Spleen (tissue), 13 donors: ENCODE measurements at places on chromosomes 2 and 18. TPM values are rescaled to one million over a fixed set of nuclear protein-coding genes. Genes with fewer than 3 reads are reported as not detected.

The VAMP8 gene
- 179 TPM for total RNA-seq

The MYOM1 gene
- 1.4 TPM for total RNA-seq

The CRYGC gene
- not detected for total RNA-seq

The KYNU gene
- 38.4 TPM for total RNA-seq

The SATB2 gene
- 3.0 TPM for total RNA-seq

The SH3BP4 gene
- total RNA-seq, result 21.0 TPM

The DCDC2C gene
- total RNA-seq, result not detected

The WDR54 gene
- total RNA-seq, result 16.3 TPM

The MEP1B gene
- not detected for total RNA-seq

The POTEJ gene
- total RNA-seq, result not detected

The CPLX4 gene
- not detected for total RNA-seq

DNA sequence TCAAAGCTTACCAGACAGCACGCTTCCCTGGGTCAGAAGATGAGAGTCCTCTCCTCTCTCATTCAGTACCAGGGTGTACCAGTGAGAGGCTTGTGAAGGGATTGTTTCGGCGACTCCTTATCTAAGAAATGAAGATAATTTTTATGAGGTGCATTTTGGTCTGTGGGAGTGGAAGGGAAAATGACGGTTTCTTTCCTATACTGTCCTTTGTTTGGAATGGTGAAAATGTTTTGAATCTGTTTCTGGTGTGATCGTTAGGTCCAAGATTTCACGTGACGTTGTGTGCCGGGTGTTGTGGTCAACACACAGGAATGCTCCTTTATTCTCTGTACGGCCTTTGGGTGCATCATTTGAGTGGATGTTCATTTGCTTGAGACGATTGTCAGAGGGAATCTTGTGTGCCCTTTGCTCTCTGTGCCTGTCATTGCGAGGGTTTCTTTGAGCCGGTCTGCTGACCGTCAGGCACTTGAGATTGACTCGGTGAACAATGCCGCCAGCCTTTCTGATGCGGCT, 183.5 kb downstream of the AGAP1 start:
- no peak overlapping the region for H3K27ac ChIP-seq
- H3K4me1 ChIP-seq, result no peaks in the 10 kb centered on the region
- no peaks in the 10 kb centered on the region for H3K36me3 ChIP-seq
- DNase-seq, result no peak
- H3K27me3 ChIP-seq, result peaks cover 18% of the 10 kb centered on the region

DNA sequence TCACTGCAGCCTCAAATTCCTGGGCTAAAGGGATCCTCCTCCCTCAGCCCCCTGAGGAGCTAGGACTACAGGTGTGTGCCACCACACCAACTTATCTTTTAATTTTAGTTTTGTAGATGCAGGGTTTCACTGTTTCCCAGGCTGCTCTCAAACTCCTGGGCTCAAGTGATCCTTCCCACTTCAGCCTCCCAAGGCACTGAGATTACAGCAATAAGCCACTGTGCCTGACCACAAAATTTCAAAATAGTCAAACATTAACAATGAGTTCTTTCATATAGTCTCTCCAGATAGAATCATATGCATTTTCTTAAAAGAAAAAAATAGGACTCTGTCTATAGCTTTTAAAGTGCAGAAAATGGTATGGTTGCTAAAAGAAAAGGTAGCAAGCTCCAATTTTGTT, 24.9 kb upstream of the PID1 start:
- H3K4me1 ChIP-seq, result no peaks in the 10 kb centered on the region
- H3K27me3 ChIP-seq, result no peaks in the 10 kb centered on the region
- no peak overlapping the region for H3K4me3 ChIP-seq
- no peaks in the 10 kb centered on the region for H3K36me3 ChIP-seq
- DNase-seq, result no peak
- H3K27ac ChIP-seq, result no peak overlapping the region

- no peaks in the 10 kb centered on the region for H3K4me1 ChIP-seq
- no peaks in the 10 kb centered on the region for H3K36me3 ChIP-seq
- no peak overlapping the region for H3K4me3 ChIP-seq
- DNase-seq, result no peak
Measured at GRCh38 chr2:215466097-215466909, 30.4 kb upstream of the FN1 start.

- H3K4me3 ChIP-seq, result no peak overlapping the region
- no peaks in the 10 kb centered on the region for H3K27me3 ChIP-seq
- H3K36me3 ChIP-seq, result no peaks in the 10 kb centered on the region
- DNase-seq, result no peak
- no peaks in the 10 kb centered on the region for H3K4me1 ChIP-seq
- no peak overlapping the region for H3K27ac ChIP-seq
Measured at GRCh38 chr2:32696439-32696838, 68.6 kb downstream of the TTC27 start.

DNA sequence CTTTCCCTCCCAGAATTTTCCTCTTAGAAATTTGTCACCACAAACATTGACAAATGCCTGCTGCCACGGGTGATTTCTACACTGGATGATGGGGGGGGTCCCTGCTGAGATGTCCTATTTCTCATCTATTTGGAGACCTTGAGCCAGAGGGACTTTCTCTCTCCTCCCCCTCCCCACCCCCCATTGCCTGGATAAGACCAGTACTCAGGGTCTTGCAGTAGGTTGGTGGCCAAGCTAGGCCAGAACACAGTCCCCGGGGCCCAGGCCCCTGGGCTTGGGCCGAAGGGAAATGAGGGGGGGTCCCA, 560 bp upstream of the DUSP2 start:
- peak overlapping the region; percentile 95 for H3K27ac ChIP-seq
- no peak for DNase-seq
- peak overlapping the region; percentile 73 for H3K4me3 ChIP-seq

DNA sequence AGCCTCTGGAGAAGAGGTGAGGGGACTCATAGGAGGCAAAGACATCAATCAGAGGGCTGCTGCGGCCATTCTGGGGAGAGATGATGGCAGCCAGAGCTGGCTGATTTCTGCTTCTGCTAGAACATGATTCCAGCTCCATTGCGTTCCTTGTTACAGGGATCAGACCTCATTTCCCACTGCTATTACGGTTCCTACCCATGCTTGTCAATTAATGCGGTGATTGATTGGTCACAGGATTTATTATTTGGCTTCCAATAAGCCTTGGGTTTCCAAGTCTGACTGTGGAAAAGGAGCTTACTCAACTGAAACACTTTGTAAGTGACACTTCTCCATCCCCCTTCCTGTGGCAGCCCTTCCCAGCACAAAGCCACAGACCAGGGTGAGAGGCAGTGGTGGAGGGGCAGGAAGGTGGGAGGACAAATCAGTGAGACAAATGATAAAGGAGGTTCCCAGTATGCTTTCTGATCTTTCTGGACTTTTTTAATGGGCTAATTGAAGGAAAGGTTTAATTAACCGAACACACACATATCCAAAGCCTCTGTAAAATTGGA, 26.8 kb upstream of the CTLA4 start:
- H3K4me1 ChIP-seq, result no peaks in the 10 kb centered on the region
- no peaks in the 10 kb centered on the region for H3K36me3 ChIP-seq
- no peak overlapping the region for H3K4me3 ChIP-seq
- DNase-seq, result no peak

DNA sequence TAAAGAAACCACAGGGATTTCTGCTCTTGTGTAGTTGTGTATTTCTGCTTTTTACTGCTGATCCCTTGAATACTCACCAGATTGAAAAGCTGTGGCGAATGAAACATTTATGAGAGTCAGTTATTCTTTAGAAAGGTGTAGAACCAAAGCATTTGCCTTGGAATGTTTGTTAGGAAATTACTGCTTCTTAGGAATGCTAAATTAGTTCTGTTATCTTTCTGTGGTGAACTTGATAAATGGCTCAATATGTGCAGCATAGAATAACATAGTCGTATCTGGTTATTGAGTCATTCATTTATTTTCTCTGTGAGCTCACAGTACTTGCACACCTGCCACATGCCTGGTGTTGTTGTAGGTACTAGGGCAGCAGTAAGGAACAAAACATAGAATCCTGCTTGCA, 57.0 kb upstream of the FAM237A start:
- no peaks in the 10 kb centered on the region for H3K27me3 ChIP-seq
- no peak overlapping the region for H3K27ac ChIP-seq
- no peaks in the 10 kb centered on the region for H3K36me3 ChIP-seq
- no peaks in the 10 kb centered on the region for H3K4me1 ChIP-seq
- H3K4me3 ChIP-seq, result no peak overlapping the region
- DNase-seq, result no peak

DNA sequence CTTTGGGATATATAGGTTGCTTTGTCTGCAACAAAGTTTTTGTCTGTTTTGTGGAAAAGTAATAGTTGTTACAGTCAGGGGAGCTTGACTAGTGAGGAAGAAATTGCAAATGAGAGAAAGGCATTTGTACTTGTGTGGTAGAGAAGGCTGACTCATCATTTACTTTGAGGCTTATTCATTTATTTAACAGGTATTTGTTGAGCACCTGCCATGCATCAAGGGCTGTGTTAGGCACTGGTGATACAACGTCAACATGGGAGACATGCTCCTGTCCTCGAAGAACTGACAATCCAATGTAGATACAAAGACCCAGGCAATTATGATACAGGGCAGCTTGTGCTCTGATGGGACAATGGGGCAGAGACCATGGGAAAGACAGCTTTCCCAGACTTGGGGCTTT, 79.5 kb downstream of the UPP2 start:
- H3K27me3 ChIP-seq, result no peaks in the 10 kb centered on the region
- H3K27ac ChIP-seq, result no peak overlapping the region
- H3K4me1 ChIP-seq, result no peaks in the 10 kb centered on the region
- DNase-seq, result no peak
- H3K36me3 ChIP-seq, result no peaks in the 10 kb centered on the region

GRCh38 chr2:237227592-237228280, 142.0 kb downstream of the COPS8 start:
- no peaks in the 10 kb centered on the region for H3K27me3 ChIP-seq
- no peak for DNase-seq
- H3K4me3 ChIP-seq, result no peak overlapping the region
- no peak overlapping the region for H3K27ac ChIP-seq
- no peaks in the 10 kb centered on the region for H3K4me1 ChIP-seq

- no peak overlapping the region for H3K4me3 ChIP-seq
- H3K4me1 ChIP-seq, result peaks cover 85% of the 10 kb centered on the region
- H3K27ac ChIP-seq, result peak overlapping the region; percentile 43
- no peak for DNase-seq
- no peaks in the 10 kb centered on the region for H3K27me3 ChIP-seq
Measured at GRCh38 chr2:105782123-105782522, 37.4 kb downstream of the NCK2 start.

DNA sequence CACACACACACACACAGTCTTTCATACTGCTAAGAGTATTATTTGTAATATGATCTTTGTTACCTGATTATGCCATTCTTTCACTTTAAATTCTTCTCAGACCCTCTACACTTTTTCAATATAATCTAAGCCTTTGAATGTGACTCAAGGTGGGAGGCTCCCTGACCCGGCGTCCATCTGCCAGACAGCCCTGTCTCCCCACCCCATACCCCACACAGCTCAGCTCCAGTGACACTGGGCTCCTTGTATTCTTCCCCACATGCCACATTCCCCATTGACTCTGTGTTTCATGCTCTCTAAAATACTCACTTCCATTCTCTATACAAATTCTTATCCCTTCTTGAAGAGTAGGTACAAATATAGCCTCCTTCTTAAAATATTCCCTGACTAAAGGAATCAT, 442.2 kb downstream of the TGIF1 start:
- no peak overlapping the region for H3K27ac ChIP-seq
- no peak for DNase-seq
- no peaks in the 10 kb centered on the region for H3K36me3 ChIP-seq
- H3K27me3 ChIP-seq, result no peaks in the 10 kb centered on the region
- peaks cover 5% of the 10 kb centered on the region for H3K4me1 ChIP-seq
- H3K4me3 ChIP-seq, result no peak overlapping the region
